ENCODE measurements at places on chromosomes 16 and 17.

GRCh38 chr17:44170499-44171201, at the start of gene ASB16:
Gene ASB16 (plus strand): TSS chr17:44170704. CDS start chr17:44170790, 86 bp downstream.
- DNase-seq, result no peak

DNA sequence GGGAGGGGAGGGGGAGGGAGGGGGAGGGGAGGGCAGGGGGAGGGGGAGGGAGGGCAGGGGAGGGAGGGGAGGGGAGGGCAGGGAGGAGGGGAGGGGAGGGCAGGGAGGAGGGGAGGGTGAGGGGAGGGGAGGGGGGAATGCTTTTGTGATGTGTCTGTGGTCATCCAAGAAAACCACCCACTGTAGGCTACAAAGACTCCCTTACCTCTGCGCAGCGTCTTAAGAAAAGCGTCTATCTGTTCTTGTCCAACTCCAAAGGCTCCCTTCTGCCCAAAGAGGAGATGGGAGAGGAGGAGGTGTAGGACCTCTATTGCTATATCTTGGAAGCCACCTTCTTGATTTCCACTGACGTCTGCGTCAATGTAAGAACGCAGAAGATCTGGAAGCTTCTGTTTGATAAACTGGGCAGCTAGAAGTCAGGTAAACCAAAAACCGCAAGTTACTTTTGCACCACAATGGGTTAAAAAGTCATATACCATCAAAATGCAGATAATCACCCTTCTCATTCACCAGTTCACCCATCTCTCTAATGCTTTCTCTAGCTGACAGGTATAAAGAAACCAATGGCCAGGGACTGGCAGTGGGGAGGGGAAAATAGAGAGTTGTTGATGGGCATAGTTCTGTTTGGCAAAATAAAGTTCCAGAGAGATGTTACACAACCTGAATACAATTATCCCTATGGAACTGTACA, 43.1 kb downstream of the CNOT1 start:
- DNase-seq, result no peak

GRCh38 chr16:2155977-2156848, 631 bp downstream of the TRAF7 start:
- DNase-seq, result peak; percentile 51

DNA sequence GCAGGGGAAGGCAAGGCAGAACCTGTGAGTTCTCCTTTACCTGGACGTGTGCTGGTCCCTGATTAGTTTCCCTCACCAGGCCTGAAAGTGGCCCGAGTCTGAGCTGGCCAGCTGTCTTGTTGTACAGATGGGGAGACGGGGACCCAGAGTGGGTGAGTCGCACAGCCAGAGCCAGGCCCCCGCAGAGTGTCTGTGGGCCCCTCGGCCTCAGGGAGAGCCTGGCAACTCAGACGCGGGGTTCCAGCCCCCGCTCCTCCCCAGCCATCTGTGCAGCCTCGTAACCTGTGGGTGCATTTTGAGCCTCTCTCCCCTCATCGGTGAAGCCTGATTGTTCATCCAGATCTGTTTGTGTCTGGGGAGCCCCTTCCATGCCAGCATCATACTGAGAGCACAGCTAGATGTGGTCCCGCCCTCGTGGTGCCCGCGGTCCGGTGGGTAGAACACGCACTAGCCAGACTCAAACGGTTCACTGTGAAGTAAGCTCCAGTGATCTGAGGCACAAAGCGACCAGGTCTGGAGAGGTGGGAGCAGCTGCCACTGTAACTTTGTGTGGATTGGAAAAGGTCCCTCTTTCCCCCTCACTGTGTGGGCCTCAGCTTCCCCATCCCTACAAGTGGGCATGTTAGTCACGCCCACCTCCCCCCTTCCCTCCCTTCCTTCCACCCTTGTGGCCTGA, 6.0 kb upstream of the NDRG4 start:
- DNase-seq, result no peak

- no peak for DNase-seq
Measured at GRCh38 chr17:46152423-46152822, 40.8 kb downstream of the KANSL1 start.

DNA sequence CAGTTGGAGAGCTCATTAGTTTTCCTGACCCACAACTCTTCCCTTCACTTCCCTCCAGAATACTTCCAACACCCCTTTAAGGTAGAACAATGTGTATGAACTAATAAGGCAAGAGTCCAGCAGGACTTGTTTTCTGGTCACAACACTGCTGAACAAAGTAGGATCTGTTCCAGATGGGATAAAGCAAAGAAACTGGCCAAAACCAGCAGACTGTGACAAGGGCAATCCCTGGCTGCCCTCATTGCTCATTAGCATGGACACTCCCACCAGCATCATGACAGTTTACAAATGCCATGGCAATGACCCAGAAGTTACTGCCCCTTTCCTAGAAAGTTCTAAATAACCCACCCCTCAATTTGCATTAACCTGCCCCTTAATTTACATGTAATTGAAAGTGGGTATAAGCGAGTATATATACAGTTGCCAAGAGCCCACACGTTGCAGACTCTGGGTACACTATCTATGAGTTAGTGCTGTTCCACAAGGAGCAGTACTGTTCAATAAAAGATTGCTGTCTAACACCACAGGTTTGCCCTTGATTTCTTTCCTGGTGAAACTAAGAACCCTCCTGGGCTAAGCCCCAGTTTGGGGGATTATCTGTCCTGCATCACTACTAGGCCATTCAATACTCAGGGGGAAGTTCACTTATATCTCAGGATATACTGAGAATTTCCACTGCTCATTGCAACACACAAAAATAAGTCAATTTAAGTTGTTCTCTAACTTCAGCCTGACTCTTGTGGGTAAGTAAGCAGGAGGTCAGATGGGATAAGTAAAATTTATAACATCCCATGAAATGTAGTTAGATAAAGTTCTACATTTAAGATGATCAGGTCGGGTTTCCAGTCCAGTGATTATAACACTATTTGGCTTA, 82.3 kb downstream of the SSH2 start:
- DNase-seq, result peak; percentile 55

DNA sequence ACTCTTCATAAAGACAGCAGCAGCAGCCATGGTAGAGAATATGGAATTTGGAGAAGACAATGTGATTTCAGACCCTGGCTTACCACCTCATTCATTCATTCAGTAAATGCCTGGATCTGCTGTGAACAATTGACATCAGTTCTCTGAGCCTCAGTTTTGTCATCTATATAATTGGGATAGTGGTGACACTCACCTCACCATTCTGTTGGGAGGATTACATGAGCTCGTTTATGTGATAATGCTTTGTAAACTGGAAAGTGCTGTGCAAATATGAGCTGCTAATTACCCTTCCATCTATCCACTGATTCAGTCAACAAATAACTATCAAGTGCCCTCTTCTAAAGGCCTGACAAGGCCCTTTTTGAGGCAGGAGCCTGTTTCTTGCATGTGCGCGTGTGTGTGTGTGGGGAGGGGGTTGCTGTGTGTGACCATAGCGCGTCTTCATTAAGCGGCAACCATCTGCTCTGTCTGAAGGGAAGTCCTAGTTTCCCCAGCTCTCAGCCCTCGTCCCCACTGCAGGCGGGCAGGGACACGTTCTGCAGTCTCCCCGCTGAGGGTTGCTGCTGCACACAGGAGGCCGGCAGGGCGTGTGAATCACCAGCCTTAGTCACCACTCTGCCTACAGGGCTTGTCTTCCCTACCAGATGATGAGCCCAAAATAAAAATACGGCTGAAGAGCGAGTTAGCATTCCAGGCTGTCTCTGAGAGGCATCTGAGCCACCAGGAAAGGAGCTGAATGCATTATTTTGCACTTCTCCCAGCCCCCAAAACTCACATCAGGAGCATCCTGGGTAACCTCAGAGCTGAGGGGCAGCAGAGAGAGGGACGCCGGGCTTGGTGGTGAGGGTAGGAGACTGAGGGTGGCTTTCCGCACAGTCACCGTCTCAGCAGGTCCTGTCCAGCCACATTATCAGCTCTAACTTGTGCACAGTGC, 19.9 kb downstream of the ARL4D start:
- peak; percentile 30 for DNase-seq

DNA sequence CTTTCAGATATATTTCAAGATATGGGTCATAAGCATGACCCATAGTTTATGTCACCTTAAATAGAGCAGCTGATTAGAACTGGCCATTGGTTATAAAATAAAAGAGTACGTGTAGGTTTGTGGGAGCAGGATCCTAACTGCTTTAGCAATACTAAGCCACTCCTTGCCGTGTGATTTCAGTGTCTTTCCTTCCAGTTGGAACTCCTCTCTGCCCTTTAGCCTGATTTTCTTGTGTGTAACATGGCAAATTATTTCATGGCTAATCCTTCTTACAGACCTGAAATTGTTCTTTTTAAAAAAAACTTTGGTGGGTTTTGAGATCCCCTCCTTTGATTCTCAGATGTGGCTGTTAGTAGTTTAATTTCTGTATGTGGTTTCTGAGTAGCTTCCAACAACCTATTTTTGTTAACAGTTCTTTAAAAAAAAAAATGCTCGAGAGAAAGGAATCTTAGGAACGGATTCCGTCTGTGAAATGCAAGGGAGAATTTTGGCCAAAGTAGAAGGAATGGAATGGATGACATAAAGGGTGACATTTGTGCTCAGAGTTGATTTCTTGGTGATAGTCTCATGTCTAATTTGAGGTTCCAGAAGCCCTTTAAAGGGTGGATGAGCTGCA, 39.9 kb downstream of the DHRS7B start:
- no peak for DNase-seq

GRCh38 chr17:67150826-67151225, 94.2 kb downstream of the HELZ start:
- no peak for DNase-seq

- no peak for DNase-seq
Measured at GRCh38 chr16:30430428-30430970, 669 bp upstream of the DCTPP1 start.

DNA sequence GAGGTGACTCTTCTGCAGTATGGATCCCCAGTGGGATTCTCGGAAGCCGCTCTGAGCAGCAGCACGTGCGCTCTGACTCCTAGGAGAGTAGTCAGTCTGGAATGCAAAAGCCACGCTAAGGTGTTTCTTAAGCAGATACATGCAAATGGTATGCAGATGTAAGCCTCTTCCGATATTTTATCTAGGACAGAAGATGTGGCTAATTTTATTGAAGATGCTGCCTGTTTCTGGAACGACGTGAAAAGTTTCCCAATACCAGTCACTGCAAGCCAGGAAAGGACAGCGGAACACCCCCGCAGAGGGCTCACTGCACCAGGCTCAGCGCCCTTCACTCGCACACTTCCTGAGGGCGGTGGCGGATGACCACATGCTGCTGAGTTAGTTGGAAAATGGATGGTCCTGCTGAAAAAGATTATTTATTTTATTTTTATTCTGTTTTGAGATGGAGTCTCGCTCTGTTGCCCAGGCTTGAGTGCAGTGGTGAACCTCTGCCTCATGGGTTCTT, 10.1 kb downstream of the FADS6 start:
- no peak for DNase-seq

DNA sequence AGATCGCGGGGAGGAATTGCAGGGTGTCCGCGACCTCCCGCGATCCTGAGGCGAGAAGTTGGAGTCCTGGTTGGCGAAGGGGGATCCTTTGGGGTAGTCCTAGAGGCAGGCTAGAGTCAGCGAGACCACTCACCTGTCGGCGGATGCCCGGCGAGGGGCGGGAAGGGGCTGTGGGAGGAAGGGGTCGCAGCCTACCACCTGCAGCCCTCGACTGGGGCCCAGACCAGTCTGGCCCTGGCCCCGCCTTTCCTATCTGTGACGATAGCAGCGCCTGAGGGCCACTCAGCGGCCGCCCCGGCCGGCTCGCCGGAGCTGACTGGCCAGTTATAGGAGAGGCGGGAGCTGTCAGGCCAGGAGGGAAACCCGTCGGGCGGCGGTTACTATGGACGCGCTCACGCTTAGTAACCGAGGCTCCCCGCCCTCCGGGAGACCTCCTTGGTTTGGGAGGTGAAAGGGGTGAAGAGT, at the start of gene TEKT3:
Gene TEKT3, minus strand, starts transcription at position 213 of the 465 bp plus-strand sequence. CDS start 10,012 bp downstream, outside the sequence.
- DNase-seq, result no peak

DNA sequence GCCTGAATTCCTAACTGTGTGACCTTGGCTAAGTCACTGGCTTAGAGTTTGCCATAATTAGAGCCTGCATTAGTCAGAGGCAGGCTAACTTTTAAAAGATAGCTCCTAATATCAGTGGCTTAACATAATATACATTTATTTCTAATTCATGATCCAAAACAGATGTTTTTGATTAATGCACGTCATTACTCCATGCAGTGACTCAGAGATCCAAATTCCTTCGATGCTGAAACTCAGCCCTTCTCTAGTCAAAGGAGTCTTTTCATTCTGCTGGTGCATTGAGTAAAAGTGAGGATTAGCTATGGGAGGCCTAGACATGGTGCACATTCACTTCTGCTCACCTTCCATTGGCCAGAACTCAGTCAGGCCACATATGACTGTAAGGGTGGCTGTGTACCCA, 49.8 kb downstream of the IRX3 start:
- DNase-seq, result no peak

GRCh38 chr16:23905027-23905426, 69.2 kb downstream of the PRKCB start:
- no peak for DNase-seq

- no peak for DNase-seq
Measured at GRCh38 chr17:205817-206216, 24.4 kb upstream of the DOC2B start.

GRCh38 chr17:49899191-49899485, 51.3 kb upstream of the TAC4 start:
- peak; percentile 9 for DNase-seq

GRCh38 chr16:48187779-48188178, 32.0 kb upstream of the ABCC12 start:
- no peak for DNase-seq

DNA sequence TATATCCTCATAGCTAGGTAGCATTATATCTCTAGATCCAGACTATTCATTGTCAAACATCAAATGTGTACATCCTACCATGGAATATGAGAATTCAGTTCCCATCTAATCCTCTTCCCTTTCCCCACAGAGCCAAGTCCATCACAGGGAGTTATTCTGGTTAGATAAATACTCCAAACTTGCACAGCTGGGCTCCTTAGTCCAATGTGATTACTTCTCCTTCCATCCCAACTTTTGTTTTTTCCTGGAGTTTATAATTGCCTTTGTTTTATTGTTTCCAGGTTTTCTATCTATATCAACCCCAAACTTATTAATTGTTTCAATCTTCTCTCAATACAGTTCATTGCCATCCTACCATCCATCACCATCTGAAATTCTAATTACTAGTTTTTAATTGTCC, 59.9 kb downstream of the MYH11 start:
- no peak for DNase-seq

GRCh38 chr17:17498606-17499301, 2.6 kb upstream of the RASD1 start:
- DNase-seq, result no peak

GRCh38 chr16:86697715-86698114, 119.4 kb downstream of the FOXL1 start:
- no peak for DNase-seq

- no peak for DNase-seq
Measured at GRCh38 chr16:53848277-53848942, 144.5 kb downstream of the FTO start.

DNA sequence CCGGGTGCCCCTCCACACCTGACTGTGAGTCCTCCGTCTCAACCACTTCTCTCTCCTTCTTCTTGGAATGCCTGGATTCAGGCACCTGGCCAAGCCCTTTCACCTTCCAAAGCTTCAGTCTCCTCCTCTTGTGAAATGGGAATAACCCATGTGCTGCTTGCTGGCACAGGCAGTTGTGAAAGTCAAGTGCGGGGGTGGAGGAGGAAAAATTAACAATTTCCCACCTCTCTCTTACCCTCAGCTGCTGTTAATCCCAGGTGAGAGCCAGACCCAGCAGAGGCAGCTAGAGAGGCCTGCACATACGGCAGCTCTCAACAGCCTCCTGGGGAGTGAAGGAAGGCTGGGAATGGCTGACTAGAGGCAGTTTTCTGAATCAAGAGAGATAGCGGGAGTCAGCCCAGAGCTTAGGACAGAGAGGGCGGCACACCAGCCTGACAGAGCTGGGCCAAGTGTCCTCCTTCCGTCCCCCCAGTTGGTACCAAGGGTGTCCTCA, 77.9 kb upstream of the LGALS9 start:
- DNase-seq, result no peak

Data from OCI-M1 (cell line).